Endothelial cell (in vitro differentiated cells): ENCODE measurements at places on chromosomes 13 and 19.

DNA sequence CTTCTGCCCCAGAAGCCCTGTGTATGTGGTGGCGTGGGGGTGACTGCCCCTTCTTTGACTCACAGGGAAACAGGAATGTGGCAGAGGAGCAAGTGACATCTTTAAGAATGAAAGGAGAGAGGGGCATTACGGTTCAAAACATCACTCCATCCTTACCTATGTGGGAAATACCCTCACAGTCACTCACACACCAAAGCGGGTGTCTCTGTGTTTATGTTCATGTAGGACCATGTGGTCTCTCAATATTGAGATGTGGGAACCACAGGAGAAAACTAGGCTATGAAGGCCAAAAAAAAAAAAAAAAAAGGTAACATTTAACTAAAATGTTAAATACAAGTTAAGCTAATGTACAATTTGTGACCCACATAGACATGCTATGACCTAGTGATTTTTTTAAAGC lies 153.6 kb upstream of the GPR12 start:
- no peak for DNase-seq

DNA sequence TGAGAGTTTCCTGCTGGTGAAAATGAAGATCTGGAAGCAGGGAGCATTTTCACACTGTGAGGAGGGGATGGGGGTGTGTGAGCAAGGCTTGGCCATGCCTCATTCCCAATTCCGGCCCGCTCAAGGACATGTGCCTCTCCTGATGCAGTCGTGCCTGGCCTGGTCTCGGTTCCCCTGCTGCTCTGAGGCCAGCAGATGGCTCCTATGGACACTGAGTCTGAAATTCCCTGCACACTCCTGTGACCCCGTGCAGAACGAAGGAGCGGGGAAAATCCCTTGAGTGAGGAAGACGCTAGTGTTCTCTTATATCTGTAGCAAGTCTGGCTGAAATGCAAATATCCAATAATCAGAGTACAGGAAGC lies 363 bp upstream of the ZNF763 start:
- DNase-seq = no peak

- DNase-seq = peak; percentile 82
Observed at GRCh38 chr13:110914331-110915056, 375 bp downstream of the ANKRD10 start.

- DNase-seq = no peak
Observed at GRCh38 chr13:113650275-113650674, 7.7 kb downstream of the ATP4B start.

- no peak for DNase-seq
Observed at GRCh38 chr13:61410669-61411297, 4.9 kb downstream of the PCDH20 start.

DNA sequence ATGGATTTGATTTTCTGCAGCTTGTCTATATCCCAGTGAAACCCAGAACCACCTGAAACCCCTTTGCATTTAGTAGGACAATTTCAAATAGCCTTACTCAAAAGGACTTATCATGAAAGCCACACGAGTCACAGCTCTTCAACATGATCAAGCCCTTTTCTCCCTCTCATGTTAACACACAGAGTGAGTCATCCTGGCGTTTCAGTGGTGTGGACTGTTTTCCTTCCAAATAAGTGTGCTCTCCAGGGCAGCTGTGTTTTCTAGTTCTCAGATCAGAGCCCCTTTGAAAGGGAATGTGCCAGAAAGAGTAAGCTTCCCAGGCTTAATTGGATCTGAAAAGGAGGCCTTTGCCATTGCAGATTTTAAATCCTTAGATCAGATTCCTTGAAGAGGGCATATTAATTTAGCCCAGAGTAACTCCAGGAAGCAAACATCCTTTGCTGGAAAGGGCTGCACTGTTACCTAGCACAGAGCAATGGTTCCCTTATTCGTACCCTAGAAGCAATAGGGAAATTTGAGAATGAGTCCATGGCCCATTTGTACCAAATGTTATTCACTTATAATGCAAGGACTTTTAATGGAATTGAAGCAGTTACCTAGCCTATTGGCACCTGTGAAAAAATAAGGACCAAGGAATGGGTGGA lies 51.3 kb downstream of the ERICH6B start:
- DNase-seq = no peak

GRCh38 chr19:8131517-8131916 lies 17.9 kb downstream of the FBN3 start:
- DNase-seq = no peak

GRCh38 chr13:49580980-49581680 lies 4.2 kb downstream of the RCBTB1 start:
- no peak for DNase-seq

DNA sequence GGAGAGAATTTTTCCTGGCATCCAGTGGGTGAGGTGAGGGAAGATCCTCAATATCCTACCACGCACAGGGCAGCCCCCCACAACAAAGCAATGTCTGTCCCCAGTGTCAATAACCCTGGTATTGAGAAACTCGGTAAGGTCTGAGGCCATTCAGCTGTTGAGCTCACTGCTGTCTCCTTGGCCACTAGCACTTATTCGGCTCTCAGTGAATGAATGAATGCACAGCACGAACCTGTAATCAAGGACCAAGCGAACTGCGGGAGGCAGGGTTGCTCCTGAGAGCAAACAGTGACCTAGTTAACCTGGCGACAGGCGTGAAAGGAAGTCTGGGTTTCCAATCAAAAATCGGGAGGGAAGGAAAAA lies 640 bp downstream of the ZSCAN5A start:
- no peak for DNase-seq

GRCh38 chr13:38412266-38412665 lies 62.6 kb downstream of the UFM1 start:
- no peak for DNase-seq

DNA sequence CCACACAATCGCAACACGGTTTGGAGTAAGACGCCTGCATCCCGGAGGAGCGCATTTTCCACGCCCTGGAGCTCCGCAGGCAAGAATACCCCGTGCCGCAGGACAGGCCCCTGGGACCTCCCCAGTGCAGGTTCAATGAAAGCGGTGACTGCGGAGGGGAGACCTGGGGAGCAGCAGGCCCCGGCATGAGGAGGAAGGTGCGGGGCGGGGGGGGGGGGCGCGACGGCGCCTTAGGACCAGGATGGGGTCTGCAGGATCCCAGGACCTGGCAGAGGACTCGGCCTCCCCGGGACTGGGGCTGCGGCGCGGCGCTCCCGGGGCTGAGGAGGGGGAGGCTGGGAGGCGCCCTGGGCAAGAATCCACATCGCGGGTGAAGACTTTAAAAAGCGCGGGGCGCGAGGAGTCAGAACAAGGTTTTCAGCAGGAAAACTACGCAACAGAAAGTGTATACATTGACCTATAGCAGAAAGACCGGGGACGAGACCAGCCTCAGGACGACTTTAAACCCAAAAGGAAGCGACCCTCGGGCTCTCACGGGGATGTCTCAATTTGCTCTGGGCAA lies 432 bp downstream of the ZNF611 start:
- peak; percentile 27 for DNase-seq

DNA sequence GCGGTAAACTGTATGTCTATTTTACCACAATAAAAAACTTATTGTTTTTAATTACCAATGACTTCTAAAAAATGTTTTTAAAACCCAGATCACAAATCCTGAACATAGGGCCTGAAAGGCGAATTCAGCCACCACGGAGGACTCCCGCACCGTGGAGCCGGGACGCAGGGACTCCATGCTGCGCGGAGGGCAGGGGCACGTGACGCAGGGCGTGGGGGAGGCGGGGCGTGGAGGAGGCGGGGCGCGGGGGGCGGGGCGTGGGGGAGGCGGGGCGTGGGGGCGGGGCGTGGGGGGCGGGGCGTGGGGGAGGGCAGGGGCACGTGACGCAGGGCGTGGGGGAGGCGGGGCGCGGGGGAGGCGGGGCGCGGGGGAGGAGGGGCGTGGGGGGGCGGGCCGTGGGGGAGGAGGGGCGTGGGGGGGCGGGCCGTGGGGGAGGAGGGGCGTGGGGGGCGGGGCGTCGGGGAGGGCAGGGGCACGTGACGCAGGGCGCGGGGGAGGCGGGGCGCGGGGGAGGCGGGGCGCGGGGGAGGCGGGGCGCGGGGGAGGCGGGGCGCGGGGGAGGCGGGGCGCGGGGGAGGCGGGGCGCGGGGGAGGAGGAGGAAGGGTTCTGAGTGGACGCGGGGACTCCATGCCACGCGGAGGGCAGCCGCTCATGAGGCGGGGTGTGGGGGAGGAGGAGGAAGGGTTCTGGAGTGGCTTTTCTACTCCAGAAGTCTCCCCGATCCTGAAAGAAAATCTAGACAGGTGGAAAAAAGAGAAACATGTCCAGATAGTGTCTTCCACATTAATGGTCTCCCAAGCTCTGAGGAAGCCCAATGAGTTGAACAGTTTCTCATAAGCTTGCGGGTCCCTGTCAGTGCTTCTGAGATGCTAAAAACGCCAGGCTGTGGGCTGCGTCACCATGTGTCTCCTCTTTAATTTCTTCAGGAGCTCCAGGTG lies 4.4 kb upstream of the PROZ start:
- DNase-seq = peak; percentile 75

- DNase-seq = no peak
Observed at GRCh38 chr13:76762721-76763120, 123.5 kb downstream of the KCTD12 start.
